Activated naive CD4-positive, alpha-beta T cell (primary cell): ENCODE measurements at places on chromosomes 12 and 14.

DNA sequence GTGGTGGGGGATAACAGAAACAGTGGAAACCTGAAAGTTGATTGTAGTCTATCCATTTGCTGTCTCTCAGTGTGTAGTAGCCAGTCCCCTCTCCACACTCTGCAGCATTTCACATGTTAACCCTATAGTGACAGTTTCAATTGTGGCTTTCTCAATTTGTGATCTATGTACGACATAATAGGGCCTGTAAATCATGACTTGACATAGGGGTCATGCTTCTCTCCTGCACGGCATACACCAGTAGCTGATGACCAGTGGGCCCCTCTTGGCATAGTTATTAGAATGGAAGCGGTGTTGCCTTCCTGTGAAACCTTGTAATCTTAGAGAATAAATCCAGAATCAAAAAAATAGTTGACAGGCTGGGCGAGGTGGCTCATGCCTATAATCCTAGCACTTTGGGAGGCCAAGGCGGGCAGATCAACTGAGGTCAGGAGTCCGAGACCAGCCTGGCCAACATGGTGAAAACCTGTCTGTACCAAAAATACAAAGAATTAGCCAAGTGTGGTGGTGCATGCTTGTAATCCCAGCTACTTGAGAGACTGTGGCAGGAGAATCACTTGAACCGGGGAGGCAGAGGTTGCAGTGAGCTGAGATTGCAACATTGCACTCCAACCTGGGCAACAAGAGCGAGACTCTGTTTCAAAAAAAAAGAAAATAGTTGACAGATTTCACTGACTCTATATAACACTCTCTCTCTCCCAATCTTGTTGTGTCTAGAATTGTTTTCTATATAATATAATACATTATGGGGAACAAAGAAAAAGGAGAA is 44.6 kb upstream of the VSX2 start:
- DNase-seq, result no peak

GRCh38 chr12:56714431-56714929 is 10.6 kb downstream of the NACA start:
- DNase-seq, result no peak

GRCh38 chr14:68668531-68668930 is 124.3 kb downstream of the ZFP36L1 start:
- DNase-seq, result no peak

- DNase-seq, result no peak
These were observed 244.2 kb upstream of the OR4E1 start for GRCh38 chr14:21917699-21918436.

GRCh38 chr14:96268431-96269358 is 12.7 kb downstream of the BDKRB1 start:
- no peak for DNase-seq

- no peak for DNase-seq
These were observed 201.2 kb downstream of the ESR2 start for GRCh38 chr14:64092940-64093339.

DNA sequence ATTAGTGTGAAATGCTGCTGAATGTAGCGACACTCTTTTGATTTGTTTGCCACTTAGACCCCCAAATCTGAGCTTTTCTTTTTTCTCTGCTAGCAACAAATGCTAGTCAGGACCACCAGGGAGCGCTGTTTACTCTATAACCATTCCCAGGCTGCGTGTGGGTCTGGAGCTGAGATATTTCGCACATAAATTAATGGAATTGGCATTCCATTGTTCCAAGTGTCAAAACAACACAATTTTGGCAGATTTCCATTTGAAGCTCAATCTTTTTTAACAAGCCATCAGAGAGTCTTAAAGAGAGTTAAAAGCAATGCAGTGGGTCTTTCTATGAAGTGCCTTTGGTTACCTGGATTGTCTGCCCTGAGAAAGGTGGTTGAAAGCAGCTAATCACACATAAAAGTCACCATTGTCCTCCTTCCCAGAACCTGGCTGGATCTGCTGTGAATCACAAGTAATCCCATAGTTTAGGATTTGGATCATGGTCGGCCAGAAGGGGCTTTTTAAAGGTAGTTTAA is 7.4 kb upstream of the TMEM132C start:
- no peak for DNase-seq

- no peak for DNase-seq
These were observed 6.5 kb downstream of the USP44 start for GRCh38 chr12:95544756-95545155.

- DNase-seq, result no peak
These were observed 32.1 kb downstream of the PPFIBP1 start for GRCh38 chr12:27555925-27556778.

GRCh38 chr12:52495389-52495788 is 2.3 kb upstream of the KRT6A start:
- DNase-seq, result no peak

DNA sequence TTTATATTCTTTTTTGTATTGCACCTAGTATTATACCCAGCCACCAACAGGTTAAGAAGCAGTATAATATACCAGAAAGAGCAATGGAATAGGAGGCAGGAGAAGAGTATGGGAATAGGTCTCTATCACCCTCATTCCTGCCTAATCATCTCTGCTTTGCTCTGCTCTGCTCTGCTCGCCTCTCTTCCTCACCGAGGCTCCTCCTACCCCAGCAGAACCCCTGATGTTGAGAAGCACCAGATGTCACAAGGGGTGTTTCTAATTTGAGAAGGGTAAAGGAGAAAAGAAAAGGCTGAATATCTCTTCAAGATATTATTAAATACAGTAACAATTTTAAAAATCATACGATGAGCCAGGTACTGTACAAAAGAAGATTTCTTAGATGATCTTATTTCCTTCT is 89.0 kb downstream of the STON2 start:
- no peak for DNase-seq

- no peak for DNase-seq
These were observed 114.2 kb downstream of the TTC6 start for GRCh38 chr14:37709419-37710195.

GRCh38 chr12:28089338-28089737 is 100.9 kb upstream of the CCDC91 start:
- DNase-seq, result no peak

- no peak for DNase-seq
These were observed 65.4 kb downstream of the ACSM4 start for GRCh38 chr12:7369274-7369729.
